Activated T-cell treated with anti-CD3 and anti-CD28 coated beads, Interleukin-2, amount 50 U/mL, for 72 hours (primary cell): ENCODE measurements at places on chromosomes 6 and 20.

- no peak for DNase-seq
Observed at GRCh38 chr6:154592199-154592860, 81.8 kb upstream of the CNKSR3 start.

DNA sequence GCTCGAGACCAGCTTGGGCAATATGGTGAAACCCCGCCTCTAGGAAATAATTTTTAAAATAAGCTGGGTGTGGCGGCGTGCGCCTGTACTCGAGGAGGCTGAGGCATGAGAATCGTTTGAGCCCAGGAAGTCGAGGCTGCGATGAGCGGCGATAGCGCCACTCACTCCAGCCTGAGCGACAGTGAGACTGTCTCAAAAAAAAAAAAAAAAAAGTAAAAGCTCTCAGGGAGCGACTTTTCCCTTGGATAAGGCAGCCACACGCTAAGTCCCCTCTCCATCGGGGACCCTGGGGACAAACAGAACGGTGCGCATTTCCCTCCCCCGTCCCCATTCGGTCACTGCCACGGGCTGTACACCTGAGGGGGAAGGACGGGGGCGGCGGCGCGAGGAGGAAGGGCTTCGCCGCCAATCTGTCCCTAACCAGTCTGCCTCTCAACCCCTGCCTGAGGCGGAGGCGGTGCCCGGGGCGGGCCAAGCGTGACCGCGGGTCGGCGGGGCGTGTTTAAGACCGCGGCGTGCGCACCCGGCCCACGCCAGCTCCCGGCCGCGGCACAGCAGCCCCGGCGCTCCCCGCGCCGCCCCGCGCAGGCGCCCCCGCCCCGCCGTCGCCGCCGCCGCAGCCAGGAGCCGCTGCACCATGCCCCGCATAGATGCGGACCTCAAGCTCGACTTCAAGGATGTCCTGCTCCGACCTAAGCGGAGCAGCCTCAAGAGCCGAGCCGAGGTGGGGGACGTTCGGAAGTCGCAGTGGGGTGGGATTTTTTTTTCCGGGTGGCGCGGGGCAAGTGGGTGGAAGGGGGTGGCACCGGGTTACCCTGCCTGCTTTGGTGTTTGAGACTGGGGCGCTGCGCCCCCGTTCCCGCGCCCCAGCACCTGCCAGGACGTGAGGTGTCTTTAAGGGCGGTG lies at the start of gene GMPR:
Gene GMPR, plus strand, starts transcription at position 531 of the 906 bp plus-strand sequence. Its CDS starts 107 bp downstream, at position 638.
- DNase-seq = peak; percentile 84

GRCh38 chr6:122702841-122703240 lies 76.7 kb upstream of the FABP7 start:
- DNase-seq = no peak

- no peak for DNase-seq
Observed at GRCh38 chr6:45844986-45845385, 170.7 kb downstream of the CLIC5 start.

GRCh38 chr6:115796829-115797228 lies 263.9 kb downstream of the FRK start:
- no peak for DNase-seq

DNA sequence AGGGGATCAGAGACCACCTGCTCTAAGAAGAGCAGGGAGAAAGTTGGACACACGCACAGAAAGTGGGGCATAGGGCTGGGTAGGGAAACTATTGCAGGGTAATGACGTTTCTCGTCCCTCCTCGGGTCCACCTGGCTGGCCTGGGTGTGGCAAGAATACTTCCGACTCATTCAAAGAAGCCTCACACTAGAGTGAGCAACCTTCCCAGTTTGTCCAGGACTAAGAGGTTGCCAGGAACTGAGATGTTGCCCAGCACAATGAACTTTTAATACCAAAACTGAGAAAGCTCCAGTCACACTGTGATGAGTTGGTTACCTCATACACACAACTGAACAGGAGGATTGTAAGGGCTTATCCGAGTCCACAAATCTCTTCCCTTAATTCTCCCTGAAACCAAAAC lies 74.5 kb upstream of the ADGRF1 start:
- no peak for DNase-seq

GRCh38 chr6:87667032-87667431 lies 35.0 kb downstream of the AKIRIN2 start:
- DNase-seq = no peak

- peak; percentile 12 for DNase-seq
Observed at GRCh38 chr6:7691675-7692452, 34.0 kb upstream of the BMP6 start.

DNA sequence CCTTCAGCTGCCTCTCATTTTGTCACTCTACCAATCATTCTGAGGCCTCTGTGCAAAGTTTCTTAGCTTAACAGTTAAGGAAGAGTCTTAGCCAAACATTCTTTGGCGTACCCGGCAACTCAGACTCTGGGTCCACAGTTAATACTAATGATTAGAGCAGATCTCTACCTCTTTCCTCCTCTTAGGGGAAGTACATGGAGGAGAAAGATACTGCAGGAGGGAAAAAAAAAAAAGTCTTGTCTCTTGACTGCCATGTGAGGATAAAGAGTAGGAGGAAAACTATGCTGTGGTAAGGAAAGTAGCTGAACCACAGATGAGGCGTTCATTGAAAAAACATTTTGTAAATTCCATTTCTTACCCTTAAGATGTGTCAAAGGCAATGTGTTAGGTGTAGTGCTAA lies 44.0 kb upstream of the MARCKS start:
- no peak for DNase-seq

DNA sequence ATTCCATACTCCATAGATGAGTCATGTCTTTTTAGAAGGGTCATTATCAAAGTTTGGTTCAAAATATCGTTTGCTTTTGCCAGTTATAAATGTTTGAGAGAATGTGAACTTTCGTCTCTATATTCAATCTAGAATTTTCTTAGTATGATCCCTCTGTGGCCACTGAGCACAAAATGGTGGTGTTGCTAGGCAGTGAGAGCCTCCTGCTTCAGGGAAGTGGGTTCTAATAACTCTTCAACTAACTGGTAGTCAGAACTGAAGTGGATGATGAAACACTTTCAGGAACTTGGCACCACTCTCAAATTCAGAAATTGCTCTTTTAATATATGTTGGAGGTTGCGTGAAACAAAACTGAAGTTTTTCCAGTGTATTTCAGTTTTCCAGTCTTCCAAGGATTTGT lies 125.0 kb upstream of the DOK5 start:
- no peak for DNase-seq

DNA sequence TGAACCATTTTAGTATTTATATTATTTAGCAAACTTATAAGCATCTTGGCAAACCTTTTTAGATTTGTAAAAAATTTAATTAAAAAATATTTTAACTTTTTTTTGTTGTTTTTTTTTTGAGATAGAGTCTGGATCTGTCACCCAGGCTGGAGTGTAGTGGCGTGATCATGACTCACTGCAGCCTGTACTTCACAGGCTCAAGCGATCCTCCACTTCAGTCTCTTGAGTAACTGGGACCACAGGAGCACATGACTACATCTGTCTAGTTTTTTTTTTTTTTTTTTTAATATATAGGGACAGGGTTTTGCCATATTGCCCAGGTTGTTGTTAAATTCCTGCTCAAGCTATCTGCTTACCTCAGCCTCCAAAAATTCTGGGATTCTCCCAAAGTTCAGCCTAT lies 161.1 kb downstream of the EYS start:
- no peak for DNase-seq

DNA sequence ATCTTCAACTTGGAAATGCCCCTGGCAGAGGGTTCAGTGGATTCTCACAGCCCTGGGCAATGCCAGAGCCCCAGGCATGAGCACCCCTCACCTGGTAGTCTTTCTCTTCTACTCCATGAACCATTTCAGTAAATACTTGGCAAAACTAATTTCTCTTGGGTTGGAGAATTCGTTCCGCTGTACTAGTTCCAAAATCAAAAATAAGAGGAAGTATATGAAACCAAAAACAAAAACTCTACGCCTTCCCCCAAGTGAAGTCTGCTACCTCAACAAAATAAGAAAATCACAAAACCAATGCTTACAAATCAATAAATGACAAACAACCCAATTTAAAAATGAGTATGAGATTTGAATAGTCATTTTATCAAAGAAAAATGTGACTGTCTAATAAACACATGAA lies 12.6 kb downstream of the GFOD1 start:
- DNase-seq = no peak
